ENCODE measurements at places on chromosomes 4 and X.

DNA sequence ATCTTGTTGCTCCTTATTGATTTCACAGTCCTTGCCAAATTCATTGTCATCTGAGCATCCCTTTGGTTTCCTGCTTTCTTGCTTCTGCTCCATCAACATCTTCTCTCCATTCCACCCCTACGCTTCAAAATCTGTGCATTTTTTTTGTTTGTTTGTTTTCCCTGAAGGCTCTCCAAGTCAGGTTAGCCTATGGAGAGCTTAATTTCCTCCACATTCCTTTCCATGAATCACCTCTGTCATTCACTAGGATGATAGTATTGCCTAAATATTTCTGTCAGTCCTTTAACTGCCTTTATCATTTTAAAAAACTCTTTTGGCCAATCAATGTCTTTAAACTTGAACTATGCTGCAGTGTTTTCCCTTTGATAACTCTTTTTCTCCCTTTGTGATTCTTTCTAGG is 67.7 kb downstream of the PPARGC1A start:
- DNase-seq: no peak

GRCh38 chrX:50770702-50771101 is 43.3 kb downstream of the SHROOM4 start:
- DNase-seq: no peak

DNA sequence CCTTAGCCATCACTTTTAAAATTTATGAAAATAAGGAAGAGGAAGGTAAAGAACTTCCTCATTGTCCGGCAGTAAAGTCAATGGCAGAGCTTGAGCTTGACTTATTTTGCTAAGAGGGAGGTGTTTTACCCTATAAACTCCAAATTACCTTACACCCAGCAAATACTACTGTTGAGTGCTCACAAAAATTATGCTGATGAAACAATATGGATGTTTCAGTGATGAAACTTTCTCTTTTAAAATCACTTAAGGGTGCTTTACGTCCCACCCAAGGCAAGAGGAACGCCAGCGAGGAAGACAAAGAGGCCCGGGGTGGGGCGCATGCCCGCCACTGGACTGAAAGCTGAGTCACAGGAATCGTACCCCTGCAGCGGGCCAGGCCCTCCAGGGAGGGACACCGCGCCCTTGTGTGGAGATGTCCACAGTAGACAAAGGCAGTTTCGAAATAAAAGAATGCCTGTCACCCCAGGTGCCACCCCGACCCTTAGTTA is 560 bp upstream of the TMSB4X start:
- DNase-seq: no peak

DNA sequence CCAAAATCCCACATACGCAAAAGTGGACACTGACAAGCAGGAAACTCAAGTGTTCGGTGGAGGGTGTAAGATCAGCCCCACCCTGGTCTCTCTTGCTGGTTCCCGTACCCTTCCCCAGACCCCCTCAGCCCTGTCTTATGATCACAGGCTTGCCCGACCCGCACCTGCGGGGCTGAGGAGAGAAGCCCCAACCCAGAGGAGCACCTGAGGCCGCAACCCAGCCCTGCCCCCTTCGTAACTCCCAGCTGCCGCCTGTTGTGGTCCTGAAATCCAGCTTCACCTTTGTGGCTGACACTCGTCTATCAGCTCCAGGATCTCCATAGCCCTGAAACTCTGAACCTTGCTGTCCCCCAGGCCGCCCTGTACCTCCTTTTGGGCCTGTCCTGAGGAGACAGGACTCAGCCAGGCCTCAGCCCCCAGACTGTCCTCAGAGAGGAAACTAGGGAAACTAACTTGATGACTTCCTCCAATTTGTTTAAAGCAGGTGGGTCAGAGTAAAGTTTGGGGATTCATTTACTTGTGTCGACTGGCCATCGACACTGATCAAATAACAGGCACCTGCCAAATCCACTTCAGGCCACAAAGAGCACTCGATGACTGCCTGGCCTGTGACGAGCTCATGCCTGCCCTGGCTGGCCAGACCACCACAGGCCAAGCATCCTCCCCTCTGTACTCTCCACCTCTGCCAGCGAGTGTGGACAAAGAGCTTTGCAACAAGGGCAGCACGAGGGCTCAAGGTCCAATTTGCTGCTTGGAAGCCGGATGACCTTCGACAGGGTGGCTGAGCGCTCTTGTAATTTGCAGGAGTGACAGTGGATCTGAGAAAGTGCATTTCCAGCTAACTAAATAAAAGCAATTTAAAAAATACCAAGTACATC is 19.3 kb downstream of the DCTD start:
- no peak for DNase-seq

DNA sequence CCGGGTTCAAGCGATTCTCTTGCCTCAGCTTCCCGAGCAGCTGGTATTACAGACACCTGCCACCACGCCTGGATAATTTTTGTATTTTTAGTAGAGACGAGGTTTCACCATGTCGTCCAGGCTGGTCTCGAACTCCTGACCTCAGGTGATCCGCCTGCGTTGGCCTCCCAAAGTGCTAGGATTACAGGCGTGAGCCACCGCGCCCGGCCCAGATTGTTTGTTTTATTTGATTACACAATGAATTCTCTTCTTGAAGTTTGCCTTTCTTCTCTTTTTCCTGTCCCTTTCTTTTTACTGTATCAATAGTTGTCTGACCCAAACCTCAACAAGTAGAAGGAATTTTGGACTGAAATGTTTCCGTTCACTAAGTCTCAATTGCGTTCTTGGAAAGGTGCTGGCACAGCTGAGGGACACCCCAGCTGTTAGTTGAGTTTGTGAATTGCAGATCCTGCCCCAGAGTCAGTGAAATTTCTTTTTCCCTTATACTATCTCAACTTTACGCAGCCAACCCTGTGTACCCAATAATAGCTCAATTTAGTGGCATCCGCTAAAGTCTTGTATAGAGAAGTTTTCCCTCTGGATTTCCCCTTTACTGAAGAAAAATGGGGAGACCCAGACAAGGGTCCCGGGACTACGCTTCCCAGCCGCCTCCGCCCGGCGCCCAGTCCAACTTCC is 639 bp upstream of the MTM1 start:
- no peak for DNase-seq

- DNase-seq: no peak
Measured at GRCh38 chr4:175905925-175906324, 93.9 kb upstream of the GPM6A start.

DNA sequence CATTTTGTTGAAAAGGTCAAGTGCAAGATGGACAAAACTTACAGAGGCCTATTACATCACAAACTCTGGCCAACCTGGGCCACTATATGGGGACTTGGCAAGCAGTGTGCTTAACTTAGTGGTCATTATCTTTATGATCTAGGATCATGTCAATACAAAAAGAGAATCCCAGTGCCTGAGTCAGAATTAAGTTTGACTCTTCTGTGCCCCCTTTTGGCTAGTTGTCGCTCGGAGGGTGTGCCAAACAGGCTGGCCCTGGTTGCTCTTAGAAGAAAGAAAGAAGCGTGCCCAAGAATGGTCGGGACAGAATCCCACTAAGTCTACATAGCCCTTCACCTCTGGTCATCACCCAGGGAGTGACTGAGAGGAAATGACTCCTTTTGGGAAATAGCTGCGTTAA is 100.1 kb downstream of the EIF4E start:
- peak; percentile 15 for DNase-seq

GRCh38 chr4:7830747-7831146 is 108.9 kb downstream of the AFAP1 start:
- no peak for DNase-seq

DNA sequence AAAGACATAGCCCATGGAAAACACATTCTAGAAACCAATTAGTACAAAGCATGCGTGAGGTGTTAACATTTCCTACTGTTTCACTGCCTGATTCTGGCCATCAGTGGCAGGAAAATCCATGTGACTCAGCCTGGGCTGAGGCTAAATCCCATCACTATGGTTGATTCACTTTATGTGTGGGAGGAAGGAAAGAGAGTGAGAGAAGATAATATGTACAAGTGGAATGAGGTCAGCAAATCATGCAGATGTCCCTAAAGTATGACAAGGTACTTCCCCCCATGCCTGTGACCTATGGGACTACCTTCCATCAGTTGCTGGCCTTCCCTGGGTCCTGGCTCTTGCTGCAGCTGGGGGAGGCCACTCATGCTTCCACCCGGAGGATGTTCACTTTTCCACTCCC is 64.2 kb upstream of the MAP3K15 start:
- DNase-seq: no peak

GRCh38 chr4:109065006-109065405 is 237.5 kb downstream of the COL25A1 start:
- no peak for DNase-seq

GRCh38 chr4:129043523-129043922 is 49.8 kb downstream of the SCLT1 start:
- no peak for DNase-seq

DNA sequence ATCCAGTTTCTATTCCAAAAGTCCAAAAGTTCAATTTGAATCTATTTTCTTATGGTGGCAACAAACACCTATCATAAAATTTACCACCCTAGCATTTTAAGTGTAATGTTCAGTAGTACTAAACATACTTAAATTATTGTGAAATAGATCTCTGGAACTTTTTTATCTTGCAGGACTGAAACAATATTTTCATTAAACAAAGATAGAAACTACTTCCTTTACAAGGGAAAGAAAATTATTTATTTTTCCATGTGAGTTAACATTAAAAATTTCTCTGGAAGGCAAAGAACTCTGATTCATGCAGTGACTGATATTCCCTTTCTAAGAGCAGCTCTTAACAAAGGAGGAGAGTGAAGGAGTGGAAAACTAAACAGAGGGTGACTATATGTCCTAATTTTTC is 40.2 kb downstream of the ADH7 start:
- DNase-seq: no peak

DNA sequence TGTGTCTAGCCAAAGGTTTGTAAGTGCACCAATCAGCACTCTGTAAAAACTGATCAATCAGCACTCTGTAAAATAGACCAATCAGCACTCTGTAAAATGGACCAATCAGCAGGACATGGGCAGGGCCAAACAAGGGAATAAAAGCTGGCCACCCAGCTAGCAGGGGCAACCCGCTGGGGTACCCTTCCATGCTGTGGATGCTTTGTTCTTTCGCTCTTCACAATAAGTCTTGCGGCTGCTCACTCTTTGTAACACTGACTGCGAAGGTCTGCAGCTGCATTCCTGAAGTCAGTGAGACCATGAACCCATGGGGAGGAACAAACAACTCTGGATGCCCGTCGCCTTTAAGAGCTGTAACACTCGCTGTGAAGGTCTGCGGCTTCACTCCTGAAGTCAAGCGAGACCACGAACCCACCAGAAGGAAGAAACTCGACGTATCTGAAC is 14.3 kb downstream of the HNRNPDL start:
- DNase-seq: no peak

DNA sequence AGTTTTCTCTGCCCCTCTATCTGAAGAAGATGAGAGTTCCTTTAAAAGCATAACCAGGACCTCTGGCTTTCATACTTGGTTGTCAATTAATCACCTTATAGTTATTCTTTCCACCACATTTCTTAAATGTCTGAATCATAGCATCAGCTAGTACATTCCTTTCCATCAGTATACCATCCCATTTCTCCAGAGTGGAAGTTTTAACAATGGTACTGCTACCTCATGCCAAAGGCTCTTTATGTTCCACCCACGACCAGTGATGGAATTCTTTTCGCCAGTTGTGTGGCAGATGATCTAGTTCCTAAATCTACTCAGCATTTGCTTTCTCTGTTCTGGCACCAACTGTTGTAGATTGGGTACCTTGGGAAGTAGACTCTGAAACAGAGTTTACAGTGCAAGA is 379.8 kb downstream of the ZNF674 start:
- no peak for DNase-seq

GRCh38 chrX:135557344-135557743 is 36.9 kb downstream of the INTS6L start:
- DNase-seq: no peak

DNA sequence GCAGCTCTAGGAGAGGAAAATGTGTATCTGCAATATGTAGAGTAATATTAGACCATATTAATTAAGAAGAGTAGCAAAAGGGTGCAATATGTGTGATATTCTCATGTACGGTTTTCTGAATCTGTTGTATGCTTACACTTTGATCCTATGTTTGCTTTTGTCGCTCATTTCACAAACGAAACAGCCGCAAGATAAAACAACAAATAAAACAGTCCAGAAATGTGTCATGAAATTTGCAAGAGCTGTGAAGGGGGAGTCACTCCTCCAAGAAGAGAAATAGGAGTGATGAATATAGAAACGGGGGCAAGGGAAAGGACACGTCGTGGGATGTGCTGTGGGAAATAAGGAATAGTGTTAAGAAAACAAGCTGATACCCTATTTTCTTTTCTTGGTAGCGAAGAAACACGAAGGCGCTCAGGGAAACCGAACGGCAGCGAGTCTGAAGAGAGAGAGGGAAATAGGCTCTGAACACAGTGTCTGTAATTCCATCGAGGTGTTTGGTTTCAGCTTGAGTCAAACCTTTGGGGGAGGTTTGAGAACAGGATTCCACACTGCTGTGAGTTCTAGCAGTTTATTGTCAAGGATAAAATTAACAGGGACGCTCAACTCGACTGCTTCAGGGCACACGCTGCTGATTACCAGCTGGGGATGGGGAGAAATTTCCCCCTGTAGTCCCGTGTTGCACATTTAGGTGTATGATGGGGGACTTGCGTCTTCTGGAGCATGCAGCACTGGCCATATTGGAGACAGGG is 595.6 kb upstream of the TENM3 start:
- DNase-seq: no peak

DNA sequence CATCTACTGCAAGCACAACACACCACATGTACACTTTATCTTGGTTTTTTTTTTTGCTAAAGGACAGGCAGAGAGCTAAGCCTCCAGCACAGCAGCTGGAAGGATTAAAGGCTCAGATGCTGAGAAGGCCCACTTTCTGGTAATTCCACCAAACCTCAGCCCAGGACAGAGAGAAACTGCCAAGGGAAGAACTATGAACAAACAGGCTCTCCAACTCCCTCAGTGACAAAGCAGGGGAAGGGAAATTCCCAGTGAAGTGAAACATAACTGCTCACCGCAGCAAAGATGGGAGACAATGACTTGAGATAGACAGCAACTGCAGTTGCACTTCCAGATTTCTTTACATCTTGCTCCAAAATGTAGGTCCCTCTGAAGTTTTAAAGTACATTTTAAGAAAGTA is 4.8 kb downstream of the PROM1 start:
- no peak for DNase-seq

DNA sequence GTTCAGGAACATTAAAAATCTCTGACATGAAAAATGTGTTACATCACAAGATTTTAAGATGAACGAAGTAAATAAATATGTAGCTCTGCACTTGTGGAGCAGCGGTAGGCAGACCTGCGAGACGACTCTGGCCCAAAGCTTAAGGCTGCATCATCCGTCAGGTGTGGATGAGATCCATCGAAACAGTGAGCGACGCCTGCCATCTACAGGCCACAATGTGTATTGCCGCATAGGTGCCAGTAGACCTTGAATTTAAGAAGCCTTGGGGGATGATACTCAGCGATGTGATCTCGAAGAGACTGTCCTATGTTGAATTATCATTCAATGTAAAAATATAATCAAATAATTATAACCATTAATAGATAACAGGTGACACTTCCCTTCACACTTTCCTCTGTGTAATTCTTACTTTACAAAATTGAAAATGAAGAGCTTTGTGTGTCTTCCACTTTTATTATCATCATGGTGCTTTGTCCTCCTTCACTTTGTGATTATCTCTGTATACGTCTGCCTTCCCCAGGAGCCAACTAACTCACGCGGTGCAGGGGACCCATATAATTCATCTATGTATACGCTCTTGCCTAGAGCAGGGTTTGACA is 851.0 kb downstream of the RAB28 start:
- DNase-seq: peak; percentile 37

Measured in activated T-helper 1 cell treated with anti-CD3 and anti-CD28 coated beads, Interleukin-2, amount 50 U/mL, for 16 hours (primary cell).